ENCODE measurements at places on chromosomes 5 and 9.

DNA sequence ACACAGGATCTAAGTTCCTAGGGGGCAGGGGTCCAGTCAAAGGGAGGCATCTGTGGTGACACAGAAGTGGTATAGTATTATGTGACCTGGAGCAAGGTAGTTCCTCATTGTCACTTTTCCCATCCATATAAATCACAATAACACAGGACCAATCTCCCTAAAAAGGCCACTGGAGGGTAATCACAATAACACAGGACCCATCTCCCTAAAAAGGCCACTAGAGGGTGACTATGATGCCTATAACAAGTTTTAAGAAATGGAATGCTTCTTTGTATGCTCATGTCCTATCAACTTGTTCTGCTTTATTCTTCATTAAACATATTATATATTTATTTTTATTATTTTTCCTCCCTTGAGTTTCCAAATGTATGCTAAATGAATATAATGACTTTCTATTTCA is 254.6 kb downstream of the ASTN2 start:
- no peak overlapping the region for H3K4me3 ChIP-seq
- no peaks in the 10 kb centered on the region for H3K36me3 ChIP-seq
- no peak overlapping the region for H3K27ac ChIP-seq
- H3K27me3 ChIP-seq, result no peaks in the 10 kb centered on the region
- no peaks in the 10 kb centered on the region for H3K4me1 ChIP-seq

DNA sequence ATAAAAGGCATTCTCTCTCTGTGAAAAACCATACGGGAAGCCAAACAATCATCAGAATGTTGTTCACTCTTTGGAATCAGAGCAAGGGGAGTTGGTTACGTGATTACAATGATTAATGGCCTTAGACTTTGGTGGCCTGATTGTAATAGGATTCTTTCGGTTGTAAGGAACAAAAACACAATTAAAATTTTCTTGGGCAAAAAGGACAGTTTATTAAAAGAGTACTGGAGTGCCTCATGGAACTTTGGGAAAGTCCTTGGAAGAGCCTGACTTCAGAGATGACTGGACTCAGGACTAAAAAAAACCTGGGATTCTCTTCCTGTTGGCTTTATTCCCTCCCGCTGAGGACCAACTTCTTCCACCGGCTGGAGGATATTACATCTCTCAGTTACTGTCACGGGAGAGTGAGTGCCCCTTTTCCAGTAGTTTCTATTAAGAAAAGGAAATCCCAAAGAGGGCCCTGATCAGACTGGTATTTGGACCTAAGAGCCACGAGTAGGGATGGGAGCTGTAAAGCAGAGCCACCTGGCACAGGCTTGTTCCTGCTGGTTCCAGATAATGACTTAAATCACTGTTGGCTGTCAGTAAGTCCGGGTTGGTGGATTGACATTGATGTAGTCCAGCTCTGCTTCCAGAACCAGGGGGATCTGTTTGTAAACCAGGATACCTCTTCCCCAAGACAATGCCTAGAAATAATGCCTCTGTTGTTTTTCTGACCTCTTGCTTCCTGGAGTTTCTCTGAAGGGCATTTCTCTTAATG is 53.9 kb downstream of the CFAP95 start:
- no peak overlapping the region for H3K4me3 ChIP-seq
- peaks cover 11% of the 10 kb centered on the region for H3K4me1 ChIP-seq
- H3K36me3 ChIP-seq, result no peaks in the 10 kb centered on the region
- H3K27me3 ChIP-seq, result no peaks in the 10 kb centered on the region
- H3K27ac ChIP-seq, result peak overlapping the region; percentile 25

GRCh38 chr5:150645070-150645700 is 4.7 kb downstream of the SYNPO start:
- peak overlapping the region; percentile 96 for H3K27ac ChIP-seq
- no peaks in the 10 kb centered on the region for H3K4me1 ChIP-seq
- H3K27me3 ChIP-seq, result no peaks in the 10 kb centered on the region
- peaks cover 22% of the 10 kb centered on the region for H3K36me3 ChIP-seq

DNA sequence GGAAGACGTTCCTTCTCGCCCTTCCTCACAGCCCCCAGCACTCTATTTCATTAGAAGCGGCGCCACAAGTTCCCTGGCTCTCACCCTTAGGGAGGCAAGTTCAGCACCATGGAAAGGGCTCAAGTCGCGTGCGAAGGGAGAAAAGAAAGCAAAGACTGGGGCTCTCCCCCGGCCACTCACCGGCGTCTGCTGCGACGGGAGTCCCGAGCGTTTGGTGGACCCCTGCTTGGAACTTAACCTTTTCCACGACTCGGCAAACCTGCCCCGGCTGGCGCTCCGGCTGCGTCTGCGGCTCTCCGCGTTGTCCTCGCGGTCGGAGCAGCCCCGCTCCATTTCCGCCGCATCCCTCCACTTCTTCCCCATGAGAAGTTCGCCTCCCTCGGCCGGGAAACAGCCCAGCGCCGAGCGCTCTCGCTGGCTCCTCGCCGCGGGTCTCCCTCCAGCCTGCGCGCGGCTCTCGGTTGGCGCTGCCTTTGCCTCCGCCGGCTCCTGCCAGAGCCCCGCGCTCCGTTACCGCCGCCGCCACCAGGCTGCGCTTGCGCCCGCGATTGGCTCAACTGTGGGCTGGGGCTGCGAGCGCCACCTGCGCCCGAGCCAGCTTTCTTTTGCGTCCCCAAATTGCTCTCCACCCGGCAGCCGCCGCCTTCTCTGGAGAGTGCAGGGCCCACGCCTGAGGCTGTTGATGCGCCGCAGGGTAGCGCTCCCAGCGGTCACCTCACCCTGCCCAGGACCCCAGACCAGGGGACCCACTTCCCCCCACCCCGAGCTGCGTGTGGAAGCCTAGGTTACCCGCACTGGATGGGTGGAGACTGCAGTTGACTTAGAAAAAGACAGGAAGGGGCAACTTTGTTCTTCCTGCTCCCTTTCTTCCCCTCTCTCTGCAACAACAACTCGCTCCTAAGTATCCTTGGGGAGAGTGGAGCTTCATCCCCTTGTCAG is 321.6 kb downstream of the CEMIP2 start:
- peak overlapping the region; percentile 36 for H3K4me3 ChIP-seq
- H3K27me3 ChIP-seq, result no peaks in the 10 kb centered on the region
- H3K4me1 ChIP-seq, result peaks cover 8% of the 10 kb centered on the region
- no peak overlapping the region for H3K27ac ChIP-seq
- H3K36me3 ChIP-seq, result no peaks in the 10 kb centered on the region
- DNase-seq, result no peak

DNA sequence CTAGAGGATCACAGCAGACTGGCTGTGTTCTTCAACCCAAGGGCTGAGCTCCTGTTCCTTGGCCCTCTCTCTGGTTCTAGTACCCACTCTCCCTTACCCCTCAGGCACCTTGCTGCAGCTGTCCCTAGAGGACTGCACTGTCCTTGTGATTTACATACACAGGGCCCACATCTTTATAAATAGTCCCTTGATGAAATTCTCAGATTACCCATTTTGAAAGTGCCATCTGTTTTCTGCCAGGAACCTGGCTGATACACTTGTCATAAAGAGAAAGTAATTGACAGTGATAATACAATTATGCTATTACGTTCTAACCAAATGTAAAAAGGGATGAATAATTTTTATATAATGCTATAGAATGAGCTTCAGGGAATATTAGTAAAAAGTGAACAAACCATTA is 16.5 kb upstream of the SPARC start:
- H3K4me1 ChIP-seq, result no peaks in the 10 kb centered on the region
- no peaks in the 10 kb centered on the region for H3K27me3 ChIP-seq
- no peak overlapping the region for H3K4me3 ChIP-seq
- DNase-seq, result no peak

DNA sequence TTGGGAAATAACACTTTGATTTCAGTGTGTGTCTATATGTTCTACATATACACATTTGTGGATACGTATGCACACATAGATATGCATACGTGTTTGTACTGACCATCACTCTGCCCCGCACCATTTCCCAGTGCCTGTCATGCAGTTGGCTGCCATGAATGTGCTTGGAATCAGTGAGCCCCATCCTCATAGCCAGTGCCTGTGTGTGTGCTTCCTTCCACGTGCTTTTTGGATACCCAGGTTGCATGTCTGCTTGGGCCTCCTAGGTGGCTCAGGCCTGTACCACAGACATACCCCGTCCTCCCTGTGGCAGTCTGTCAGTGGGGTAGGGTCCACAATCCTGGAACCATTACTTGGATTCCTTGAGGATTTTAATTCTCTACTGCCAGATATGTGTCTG is 243.6 kb downstream of the FANCC start:
- H3K36me3 ChIP-seq, result peaks cover 59% of the 10 kb centered on the region
- H3K4me3 ChIP-seq, result no peak overlapping the region
- H3K4me1 ChIP-seq, result peaks cover 98% of the 10 kb centered on the region
- DNase-seq, result no peak
- no peaks in the 10 kb centered on the region for H3K27me3 ChIP-seq

- H3K27ac ChIP-seq, result peak overlapping the region; percentile 40
- no peak for DNase-seq
- H3K36me3 ChIP-seq, result peaks cover 17% of the 10 kb centered on the region
- H3K27me3 ChIP-seq, result no peaks in the 10 kb centered on the region
- H3K4me1 ChIP-seq, result no peaks in the 10 kb centered on the region
- H3K4me3 ChIP-seq, result no peak overlapping the region
Observed at GRCh38 chr5:34957321-34957720, 28.0 kb downstream of the DNAJC21 start.

DNA sequence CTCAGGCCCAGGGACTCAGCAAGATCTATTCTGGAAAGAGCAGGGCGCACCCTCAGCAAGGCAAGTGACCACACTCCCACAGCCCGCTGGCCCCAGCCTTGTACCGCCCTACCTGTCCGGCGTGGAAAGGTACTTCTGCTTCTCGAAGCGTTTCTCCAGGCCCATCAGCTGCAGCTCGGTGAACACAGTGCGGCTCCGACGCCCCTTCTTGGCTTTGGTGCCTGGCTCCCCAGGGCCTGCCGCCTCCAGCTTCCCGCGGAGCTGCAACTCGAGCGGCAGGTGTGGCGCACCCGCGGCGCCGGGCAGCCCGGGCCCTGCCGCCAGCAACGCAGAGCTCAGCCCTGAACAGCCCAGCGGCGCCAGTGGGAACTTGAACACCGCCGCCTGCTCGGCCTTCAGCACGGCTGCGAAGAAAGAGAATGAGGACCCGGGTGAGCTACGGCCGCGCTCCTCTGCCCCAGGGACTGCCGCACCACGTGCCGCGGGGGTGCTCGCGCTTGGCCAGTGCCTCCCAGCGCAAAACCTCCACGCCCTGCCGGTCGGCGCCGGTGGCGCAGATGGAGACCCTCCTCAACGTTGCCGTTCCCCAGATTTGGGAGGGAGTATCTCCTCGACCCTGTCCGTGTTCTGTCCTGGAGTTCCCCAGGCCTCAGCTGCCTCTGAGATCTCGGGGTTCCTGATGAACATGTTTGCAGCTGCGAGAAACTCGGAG is 2.2 kb downstream of the BARX1 start:
- H3K4me3 ChIP-seq, result no peak overlapping the region
- DNase-seq, result no peak
- peaks cover 77% of the 10 kb centered on the region for H3K27me3 ChIP-seq

DNA sequence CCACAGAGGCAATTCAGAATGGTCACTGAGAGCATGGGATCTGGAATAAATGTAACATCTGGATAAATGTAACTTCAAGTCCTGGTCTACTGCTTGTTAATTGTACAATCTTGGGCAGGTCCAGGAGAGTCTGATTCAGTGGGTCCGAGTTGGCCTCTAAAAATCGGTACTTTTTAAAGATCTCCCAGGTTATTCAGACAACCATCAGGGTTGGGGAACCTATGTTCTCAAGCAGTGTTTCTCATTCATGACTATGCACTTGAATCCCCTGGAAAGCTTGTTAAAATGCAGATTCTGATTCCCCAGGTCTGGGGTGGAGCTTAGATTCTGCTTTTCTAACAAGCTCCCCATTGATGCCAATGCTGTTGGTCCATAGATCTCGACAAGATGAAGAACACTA is 14.8 kb downstream of the ANXA1 start:
- H3K4me3 ChIP-seq, result no peak overlapping the region
- H3K4me1 ChIP-seq, result no peaks in the 10 kb centered on the region
- no peak overlapping the region for H3K27ac ChIP-seq
- H3K27me3 ChIP-seq, result no peaks in the 10 kb centered on the region

GRCh38 chr9:136544548-136544963 is 1.3 kb downstream of the NOTCH1 start:
- H3K27ac ChIP-seq, result peak overlapping the region; percentile 89
- H3K36me3 ChIP-seq, result no peaks in the 10 kb centered on the region

GRCh38 chr9:82418334-82418733 is 429.8 kb downstream of the SPATA31D1 start:
- H3K27ac ChIP-seq, result no peak overlapping the region
- no peak overlapping the region for H3K4me3 ChIP-seq
- H3K27me3 ChIP-seq, result no peaks in the 10 kb centered on the region
- no peaks in the 10 kb centered on the region for H3K36me3 ChIP-seq
- DNase-seq, result no peak

DNA sequence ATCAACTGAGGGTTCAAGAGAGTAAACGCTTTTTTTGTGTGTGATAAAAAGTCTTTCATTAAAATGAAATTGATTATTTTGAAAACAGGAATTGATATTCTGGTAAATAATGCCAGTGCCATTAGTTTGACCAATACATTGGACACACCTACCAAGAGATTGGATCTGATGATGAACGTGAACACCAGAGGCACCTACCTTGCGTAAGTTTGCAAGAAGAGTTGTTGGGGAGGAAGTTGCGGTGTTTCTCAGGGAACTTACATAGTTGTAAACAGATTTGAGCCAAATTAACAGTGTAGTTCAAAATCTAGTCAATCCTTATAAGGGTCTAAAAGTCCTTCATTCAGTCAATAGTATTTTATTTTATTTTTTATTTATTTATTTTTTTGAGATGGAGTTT is 28.9 kb downstream of the HSDL2 start:
- peaks cover 61% of the 10 kb centered on the region for H3K36me3 ChIP-seq
- DNase-seq, result no peak
- H3K4me3 ChIP-seq, result no peak overlapping the region
- H3K4me1 ChIP-seq, result no peaks in the 10 kb centered on the region

GRCh38 chr5:42950456-42951292 is 89.4 kb downstream of the ANXA2R start:
- peak overlapping the region; percentile 44 for H3K4me3 ChIP-seq
- DNase-seq, result peak; percentile 91
- no peaks in the 10 kb centered on the region for H3K4me1 ChIP-seq
- H3K27ac ChIP-seq, result peak overlapping the region; percentile 89

- H3K27me3 ChIP-seq, result no peaks in the 10 kb centered on the region
- DNase-seq, result no peak
- H3K4me1 ChIP-seq, result no peaks in the 10 kb centered on the region
- H3K27ac ChIP-seq, result no peak overlapping the region
- H3K36me3 ChIP-seq, result no peaks in the 10 kb centered on the region
Observed at GRCh38 chr5:123223921-123224320, 134.9 kb downstream of the PRDM6 start.

DNA sequence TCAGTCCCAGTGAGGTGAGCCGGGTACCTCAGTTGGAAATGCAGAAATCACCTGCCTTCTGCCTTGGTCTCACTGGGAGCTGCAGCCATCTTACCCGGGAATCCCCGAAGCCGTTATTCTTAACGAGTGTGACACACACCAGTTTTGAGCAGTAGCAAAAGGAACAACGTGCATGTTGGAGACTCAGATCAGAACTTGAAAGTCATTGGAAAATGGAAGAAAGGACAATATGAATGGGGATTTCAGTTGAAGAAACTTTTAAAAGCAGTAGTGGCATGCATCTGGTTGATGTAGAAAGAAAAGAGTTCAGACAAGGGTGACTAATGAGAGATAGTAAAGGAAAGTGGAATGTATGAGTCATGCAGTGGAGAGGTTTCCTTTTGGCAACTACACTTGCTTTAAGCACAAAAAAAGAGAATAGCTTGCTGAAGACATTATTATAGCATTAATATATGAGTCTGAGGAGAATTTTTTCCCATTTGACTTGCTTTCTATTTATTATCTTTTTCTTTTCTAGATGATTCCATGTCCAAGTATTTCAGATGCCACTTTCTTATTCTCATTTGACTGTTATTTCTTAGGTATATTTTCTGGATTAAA is 44.4 kb upstream of the ANKDD1B start:
- H3K27me3 ChIP-seq, result no peaks in the 10 kb centered on the region
- peaks cover 5% of the 10 kb centered on the region for H3K36me3 ChIP-seq
- no peak overlapping the region for H3K27ac ChIP-seq
- H3K4me1 ChIP-seq, result no peaks in the 10 kb centered on the region
- peak overlapping the region; percentile 1 for H3K4me3 ChIP-seq

All from right atrium auricular region (tissue), 2 donors.